Skeletal muscle cell (primary cell): ENCODE measurements at places on chromosomes 5 and 9.

- no peak for DNase-seq
Observed at GRCh38 chr5:133730866-133731265, 118.5 kb upstream of the FSTL4 start.

DNA sequence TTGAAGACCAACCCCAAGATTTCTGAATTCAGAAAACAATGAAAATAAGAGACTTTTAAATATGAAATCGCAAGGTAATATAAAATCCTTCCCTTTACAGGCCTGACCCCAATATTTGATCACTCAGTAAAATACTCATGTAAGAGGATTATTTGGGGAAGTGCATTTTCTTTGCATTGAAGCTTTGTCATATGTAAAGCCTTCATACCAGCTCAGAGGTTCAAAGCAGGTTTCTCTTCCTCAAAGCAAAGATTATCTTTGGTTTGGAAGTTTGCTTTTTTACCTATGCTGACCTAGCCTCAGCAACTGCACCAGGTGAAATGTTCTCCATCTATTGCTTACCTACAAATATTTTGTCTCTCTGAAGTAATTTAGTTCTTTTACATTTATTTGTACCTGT is 106.5 kb upstream of the PARP8 start:
- no peak for DNase-seq

DNA sequence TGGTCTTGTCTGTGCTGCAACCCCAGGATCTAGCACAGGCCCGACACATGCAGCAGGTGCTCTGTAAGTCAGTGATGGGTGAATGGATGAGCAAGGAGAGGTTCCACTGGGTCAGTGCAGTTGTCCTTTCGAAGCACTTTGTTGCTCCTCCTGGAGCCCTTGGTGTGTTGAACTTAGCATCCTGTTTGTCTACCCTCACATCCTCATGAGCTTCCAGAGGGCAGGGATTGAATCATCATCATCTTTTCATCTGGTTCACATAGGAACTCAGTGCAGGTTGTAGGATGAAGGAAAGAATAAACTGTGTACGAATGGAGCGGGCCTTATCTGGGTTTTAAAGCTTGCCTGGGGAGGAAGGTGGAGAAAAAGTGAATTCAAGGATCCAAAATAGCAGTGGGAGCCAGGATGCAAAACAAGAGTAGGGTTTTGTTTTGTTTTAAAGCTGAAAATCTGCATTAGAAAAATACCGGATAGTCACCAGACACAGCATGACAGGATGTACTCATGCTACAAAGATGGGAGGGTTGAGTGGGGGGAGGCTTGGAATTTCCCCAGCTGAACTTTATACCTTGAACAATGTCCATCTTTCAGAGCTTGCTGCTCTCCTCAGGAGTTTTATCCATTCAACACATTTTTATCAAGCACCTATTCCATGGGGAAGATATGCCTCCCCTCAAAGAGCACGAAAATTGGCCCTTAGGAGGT is 55.8 kb downstream of the PTTG1 start:
- DNase-seq = no peak

DNA sequence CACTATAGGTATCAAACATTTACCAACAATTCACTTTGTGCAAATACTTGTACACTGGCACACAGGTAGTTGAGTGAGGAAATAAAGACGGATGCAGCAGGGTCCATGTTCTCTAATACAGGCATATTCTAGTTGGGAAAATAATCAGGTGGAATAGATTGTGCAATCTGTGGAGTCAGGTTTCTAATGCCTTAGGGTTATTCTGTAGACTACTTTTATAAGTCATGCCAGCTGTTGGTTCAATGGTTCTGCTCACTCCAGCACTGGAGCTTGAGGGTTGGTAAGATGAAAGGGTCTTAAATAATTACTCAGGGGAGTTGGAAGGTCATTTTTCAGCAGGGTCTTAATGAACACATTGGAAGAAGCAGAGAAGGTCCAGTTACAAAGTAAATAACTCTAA is 690.3 kb upstream of the DMAC1 start:
- DNase-seq = no peak

GRCh38 chr9:134418354-134418753 is 92.1 kb downstream of the RXRA start:
- DNase-seq = no peak

- no peak for DNase-seq
Observed at GRCh38 chr5:136108766-136109165, 23.9 kb upstream of the SMAD5 start.

DNA sequence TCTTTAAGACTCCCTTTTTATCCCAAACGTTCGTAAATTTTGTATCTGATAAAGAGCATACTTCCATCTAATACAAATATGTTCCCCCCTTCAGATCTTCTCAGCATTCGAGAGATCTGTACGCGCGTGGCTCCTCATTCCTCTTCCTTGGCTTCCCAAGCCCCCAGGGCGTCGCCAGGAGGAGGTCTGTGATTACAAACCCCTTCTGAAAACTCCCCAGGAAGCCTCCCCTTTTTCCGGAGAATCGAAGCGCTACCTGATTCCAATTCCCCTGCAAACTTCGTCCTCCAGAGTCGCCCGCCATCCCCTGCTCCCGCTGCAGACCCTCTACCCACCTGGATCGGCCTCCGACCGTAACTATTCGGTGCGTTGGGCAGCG is 19.9 kb downstream of the CDKN2A start:
- no peak for DNase-seq
